ENCODE measurements at places on chromosomes 3 and 15.

DNA sequence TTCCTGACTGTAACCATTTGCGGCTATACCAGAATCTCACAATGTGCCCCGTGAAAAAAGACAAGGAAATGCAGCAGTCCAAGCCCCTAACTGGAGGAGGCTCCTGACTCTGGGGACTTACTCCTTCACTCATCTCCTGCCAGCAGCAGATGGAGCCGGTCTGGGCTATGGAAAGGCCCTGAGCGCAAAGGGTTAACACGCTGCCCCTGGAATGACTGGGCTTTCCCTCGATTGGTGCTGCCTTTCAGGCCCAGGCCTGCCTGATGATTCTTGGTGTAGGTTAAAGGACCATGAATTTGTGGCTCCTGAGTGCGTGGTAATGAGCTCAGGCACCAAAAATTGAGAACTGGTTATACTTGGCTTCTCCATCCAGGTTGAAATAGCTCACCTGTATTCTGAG lies 42.3 kb upstream of the GALNT15 start:
- no peak for DNase-seq

DNA sequence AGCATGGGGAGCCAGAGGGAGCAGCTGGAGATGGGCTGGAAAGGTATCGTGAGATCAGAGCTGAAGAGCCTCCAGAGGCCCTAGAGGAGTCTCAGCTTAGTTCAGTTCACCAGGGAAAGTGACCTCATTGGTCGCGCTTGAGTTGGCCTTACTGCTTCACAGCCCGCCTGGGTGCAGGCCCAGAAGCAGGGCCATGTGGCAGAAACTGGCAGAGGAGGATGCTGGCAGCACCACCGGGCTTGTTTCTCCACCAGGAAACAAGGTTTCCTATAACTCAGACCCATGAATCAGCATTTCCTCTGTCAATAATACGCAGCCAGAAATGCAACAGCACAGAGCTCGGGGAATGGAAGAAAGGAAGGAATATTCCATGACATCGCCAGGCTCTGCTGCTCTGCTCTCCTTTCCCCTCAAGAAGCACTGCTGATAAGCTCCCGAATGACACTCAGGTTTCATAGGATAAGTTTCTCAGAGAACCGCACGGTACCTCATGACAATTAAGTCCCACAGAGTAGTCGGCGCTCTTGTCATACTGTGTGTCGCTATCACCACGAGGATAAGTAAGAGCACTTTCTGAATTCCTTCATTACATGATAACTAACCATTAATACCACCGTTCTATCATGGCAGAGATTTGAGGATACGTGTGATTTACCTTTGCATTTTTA lies 147.1 kb upstream of the LPP start:
- DNase-seq: no peak

- DNase-seq: no peak
Measured at GRCh38 chr3:52845157-52845556, 10.3 kb upstream of the MUSTN1 start.

DNA sequence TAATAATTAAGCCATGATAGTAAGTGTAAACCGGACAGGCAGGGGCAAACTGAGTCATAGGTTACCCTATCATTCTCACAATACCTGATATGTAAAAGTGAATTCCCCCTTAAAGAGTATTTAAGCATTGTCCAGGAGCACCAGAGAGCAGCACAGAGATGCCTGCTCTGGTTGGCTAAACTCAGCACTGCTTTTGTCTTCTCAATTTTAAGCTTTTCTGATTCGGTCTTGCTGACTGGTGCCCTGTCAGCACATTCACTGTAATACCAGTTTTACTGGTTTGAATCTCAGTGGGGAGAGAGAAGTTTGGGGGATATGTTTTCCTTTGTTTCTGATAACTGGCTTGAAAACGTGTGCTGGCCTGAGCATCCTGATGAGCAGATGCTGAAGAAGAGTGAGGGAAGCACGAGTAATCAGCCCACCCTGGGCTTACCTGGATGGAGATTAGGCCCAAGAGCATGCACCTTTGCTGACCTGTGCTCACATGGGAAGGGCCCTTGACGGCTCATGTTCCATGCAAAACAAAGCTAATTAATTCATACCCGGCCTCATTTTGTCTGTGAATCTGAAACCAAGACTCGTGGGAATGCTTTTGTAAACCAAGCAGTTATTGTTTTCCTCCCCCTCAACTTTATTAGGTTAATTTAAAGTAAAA lies 208.5 kb upstream of the MRPL3 start:
- no peak for DNase-seq

All from H54 (cell line).